ENCODE measurements at places on chromosomes 2 and 18.

DNA sequence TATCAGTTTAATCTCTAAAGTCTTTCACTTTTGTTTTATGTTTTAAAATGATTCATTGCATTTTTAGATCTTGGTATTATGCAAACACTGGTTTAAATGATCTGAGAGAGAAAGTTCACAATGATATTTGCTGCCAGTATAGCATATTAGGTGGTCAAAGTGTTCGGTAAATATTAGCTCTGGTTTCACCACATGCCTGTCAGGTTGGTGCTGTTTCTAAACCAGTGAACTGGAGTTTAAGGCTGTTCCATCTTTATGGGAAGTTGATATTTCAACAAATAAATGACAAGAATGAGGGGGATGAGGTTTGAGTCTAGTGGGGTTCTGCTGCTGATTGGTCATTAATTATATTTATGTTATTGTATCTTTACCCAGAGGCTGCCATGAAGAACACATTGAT is 436.4 kb downstream of the DCDC2C start:
- no peak for DNase-seq

DNA sequence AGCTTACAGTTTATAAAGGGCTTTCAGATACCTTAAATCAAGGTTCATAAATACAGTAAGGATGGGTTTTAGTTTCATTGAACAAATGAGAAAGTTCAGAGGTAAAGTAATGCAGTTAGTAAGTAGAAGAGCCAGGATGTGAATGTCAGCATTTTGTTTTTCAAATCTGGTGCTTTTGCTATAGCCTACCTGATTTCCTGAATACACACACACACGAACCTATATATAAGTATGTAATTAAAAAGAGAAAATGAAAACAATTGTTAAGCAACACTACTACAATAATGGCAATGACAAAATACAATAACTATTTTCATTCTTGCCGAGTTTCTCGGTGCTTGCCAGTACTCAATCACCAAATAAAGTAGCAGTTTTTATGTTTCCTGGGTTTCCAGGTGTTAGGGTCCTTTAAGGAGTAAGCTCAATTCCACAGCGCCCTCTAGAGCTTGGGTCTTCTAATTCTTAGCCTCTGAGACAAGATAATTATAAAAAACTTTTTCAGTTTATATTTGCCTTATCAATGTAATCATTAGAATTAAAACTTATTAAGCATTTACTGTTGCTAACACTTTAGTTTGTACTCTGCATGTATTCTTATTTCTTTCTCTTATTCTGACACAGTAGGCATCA is 512.9 kb upstream of the ACVR2A start:
- no peak for DNase-seq

GRCh38 chr2:225038231-225038523 is 4.1 kb downstream of the DOCK10 start:
- no peak for DNase-seq

GRCh38 chr18:55781481-55781957 is 193.5 kb upstream of the TCF4 start:
- DNase-seq: no peak

DNA sequence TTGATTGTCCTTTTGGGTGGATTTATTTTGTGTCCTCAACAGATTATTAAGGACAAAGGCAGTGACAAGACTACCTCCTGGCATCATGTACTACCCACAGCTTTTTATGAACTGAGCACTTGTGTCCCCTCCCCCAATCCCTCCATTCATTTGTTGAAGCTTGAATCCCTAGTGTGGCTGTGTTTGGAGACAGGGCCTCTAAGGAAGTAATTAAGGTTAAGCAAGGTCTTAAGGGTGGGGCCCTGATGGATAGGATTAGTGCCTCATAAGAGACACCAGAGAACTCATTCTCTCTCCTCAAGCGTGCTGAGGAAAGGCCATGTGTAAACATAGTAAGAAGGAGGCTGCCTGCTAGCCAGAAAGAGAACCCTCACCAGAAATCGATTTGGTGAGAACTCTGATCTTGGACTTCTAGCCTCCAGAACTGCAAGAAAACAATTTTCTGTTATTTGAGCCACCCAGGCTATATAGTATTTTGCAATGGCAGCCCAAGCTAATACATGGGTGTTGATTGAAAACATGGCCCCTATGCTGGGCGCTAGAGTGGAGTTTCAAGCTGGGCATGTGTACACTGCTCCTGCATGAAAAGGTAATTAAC is 3.4 kb upstream of the MAP4K4 start:
- no peak for DNase-seq

GRCh38 chr18:34548120-34548972 is 161.8 kb upstream of the DTNA start:
- no peak for DNase-seq

- DNase-seq: no peak
These were observed 18.4 kb downstream of the VPS54 start for GRCh38 chr2:64000630-64001381.

DNA sequence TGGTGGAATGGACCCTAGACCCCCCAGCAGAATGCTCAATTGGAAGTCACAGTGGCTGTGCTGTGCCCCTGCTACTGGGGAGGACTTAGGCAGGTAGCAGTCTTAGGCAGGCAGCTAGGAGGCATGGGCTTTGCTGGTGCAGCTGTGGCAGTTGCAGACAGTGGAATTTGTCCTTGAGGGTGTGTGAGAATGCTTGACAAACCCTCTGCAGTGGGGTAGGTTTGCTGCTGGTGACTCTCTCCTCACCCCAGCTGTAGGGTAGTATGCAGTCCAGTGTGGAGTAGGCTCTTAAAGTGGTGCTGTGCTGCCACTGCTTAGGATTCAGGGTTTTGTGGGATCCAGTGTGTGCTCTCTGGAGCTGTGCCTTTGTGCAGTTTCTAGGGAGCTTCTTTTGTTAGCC is 61.3 kb downstream of the NUP35 start:
- DNase-seq: no peak

DNA sequence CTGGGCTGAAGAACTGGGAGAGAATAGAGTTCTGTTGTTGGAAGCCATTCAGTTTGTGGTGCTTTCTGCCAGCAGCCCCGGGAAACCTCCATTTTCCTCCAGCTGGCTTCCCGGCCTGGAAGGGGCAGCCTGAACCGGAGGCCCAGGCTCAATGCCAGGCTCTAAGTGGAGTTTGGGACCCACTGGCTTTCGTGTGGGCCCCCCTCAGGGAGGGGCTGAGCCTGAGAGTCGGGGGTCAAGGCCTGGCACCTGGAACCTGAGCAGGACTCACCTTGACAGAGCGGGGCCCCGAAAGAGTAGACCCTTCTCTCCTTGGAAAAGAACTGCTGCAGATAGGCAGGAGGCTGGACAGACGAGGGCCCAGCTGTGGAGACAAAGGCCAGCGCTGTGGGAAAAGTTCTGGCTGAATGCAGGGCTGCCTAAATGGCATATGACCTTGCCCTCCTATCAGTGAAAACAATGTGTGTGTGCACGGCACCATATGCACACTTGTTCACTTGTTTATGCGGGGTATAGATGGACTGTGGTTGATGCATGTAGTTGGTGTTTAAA is 34.8 kb upstream of the ASB18 start:
- no peak for DNase-seq

DNA sequence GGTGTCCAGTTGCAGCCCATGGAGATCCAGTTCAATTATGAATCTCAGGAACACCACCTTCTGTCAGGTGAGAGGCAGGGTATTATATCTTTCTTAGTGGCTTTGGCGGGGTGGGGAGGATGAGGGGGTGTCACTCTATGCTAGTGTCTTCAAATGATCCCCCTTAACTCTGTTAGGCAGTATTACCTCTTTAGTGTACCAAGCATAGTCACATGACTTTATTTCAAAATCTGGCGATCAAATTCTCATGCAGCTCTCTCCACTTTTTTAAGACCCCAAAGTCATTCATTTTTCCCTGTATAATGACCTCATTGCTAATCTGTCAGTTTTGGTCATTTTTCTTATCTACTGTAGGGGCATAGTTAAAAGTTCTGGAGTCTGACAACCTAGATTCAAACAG is 1.1 kb upstream of the ZSCAN30 start:
- no peak for DNase-seq

DNA sequence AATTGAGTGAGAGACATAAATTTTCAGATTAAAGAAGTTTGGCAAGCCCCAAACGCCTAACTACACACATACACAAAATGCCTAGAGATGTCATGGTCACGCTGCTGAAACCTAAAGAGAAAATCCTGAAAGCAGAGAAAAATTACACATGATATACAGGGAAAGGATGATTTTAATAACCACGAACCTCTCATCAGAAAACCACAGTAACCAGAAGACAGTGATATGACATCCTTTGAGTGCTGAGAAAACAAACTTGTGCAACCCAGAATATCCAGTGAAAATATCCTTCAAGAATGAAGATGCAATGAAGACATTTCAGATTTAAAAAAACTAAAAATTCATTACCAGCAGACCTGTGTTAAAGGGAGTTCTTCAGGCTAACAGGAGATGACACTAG is 122.4 kb upstream of the LMAN1 start:
- no peak for DNase-seq

DNA sequence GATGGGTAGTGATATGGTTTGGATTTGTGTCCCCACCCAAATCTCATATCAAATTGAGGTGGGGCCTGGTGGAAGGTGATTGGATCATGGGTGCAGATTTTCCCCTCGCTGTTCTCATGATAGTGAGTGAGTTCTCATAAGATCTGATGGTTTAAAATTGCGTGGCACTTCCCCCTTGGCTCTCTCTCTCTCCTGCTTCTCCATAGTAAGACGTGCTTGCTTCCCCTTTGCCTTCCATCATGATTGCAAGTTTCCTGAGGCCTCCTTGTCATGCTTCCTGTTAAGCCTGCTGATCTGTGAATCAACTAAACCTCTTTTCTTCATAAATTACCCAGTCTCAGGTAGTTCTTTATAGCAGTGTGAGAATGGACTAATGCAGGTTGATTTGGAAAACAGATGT is 223.2 kb upstream of the APCDD1 start:
- no peak for DNase-seq

- DNase-seq: no peak
These were observed 557.7 kb upstream of the TNP1 start for GRCh38 chr2:217417536-217417935.

- no peak for DNase-seq
These were observed 82.0 kb downstream of the ZNF516 start for GRCh38 chr18:76412818-76413565.

DNA sequence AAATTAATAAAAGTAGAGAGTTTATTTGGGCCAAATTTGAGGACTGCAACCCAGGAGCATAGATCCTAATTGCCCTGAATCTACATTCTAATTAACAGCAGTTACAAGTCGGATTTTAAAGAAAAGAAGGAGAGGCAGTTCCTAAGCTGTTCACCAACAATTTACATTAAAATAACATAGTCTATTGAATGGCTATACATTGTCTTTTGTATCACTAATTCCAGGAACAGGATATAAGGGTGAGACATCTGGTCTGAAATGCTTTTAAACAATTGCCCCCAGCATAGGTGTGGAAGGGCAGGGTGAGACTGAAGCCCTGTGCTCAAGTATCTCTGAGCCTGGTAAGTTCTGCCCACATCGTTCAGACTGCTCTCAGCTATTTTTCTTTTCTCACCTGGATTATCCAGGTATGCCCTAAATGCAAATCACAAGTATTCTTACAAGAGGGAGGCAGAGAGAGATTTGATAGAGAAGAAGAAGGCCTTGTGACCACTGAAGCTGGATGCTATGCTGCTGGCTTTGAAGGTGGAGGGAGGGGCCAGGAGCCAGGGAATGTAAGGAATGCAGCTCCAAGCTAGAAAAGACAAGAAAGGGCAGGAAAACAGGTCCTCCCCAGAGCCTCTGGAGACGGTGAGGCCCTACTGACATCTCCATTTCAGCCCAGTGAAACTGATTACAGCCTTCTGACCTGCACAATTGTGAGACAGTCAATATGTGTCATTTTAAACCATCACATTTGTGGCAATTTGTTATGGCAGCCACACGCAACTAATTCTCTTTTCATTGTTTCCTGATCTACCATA is 189.4 kb upstream of the ARL4C start:
- no peak for DNase-seq

GRCh38 chr18:61732854-61733253 is 160.0 kb downstream of the RNF152 start:
- DNase-seq: no peak

- DNase-seq: no peak
These were observed 378.8 kb downstream of the PTPRM start for GRCh38 chr18:7945882-7946281.

GRCh38 chr2:72824224-72824842 is 1.5 kb downstream of the EXOC6B start:
- DNase-seq: no peak

DNA sequence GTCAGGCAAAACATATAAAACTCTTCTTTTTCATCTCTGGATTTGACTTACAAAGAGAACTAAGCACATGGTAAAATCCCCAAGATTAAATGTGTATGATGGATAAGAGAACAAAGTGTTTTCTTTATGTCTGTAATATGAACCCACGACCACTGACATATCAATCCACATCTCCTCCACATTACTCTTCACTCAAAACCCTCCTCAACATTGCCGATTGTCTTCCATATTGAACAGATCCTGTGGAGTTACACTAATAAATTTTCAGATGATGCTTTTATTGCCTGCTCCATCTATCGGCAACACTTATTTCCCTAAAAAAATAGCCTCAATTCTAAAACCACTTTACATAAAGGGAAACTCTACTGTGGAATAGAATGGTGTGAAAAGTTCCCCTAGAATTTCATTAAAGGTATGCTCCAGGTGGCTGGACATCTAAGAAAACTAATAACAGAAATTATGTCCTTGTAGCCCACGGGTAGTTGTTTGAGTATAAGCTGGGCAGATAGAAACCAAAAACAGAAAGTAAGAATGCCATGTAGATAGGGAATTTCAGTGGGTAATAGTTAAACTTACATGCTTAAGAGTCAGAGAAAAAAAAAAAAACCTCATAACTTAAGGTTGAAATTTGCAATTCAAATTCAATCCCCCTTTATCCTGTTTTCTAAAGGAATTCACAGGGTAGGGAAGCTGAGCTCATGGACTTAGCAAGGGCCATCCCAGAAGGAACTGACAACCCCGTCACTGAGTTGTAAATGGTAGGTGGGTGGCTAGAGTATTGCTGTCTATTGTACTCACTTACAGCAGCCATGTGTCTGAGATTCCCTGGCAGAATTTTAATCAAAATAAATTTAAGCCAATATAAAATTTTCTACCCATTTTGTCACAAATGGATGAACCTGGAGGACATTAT is 305.4 kb upstream of the LYPD1 start:
- no peak for DNase-seq

GRCh38 chr18:41532344-41533086 is 422.5 kb upstream of the PIK3C3 start:
- DNase-seq: no peak

GRCh38 chr2:71150082-71150816 is 19.8 kb downstream of the MPHOSPH10 start:
- DNase-seq: no peak

GRCh38 chr2:240551288-240551687 is 6.5 kb downstream of the ANKMY1 start:
- no peak for DNase-seq

DNA sequence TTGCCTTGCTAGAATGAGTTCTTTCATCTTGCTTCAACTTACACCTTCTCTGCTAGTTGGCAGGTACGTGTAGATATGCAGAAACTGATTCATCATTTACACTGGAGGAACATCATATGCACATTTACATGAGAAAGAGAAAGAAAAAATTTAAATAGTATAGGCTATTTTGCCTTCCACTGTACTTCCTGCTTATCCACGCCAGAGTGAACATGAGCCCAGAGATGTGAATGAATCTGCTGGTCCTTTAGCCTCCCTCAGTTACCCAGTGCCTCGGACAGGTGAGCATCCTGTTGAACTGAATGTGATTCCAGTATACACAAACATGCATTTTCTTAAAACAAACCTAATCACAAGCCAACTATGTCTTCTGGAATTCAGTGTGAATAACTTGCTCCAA is 83.6 kb downstream of the SESTD1 start:
- no peak for DNase-seq

- DNase-seq: no peak
These were observed 1.1 kb downstream of the HK2 start for GRCh38 chr2:74834792-74835755.

GRCh38 chr2:217106650-217107014 is 246.8 kb upstream of the TNP1 start:
- no peak for DNase-seq
